GM12878 (cell line): ENCODE measurements at places on chromosomes 13 and 19.

DNA sequence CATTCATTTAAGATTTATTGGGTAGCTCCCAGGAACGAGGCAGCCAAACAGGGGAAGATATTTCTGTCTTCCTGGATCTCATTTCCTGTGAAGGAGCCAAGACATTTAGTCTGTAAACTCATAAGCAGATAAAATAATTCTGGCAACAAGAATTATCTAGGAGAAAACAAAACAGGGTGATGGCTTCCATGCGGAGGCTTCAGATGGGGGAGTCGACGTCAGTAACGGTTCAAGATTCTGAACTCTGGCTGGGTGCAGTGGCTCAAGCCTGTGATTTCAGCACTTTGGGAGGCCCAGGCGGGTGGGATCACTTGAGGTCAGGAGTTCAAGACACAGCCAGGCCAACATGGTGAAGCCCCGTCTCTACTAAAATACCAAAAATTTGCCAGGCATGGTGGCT, 1.3 kb downstream of the GNA15 start:
- no peak for DNase-seq

GRCh38 chr13:20165417-20166257, 4.8 kb upstream of the GJA3 start:
- DNase-seq, result no peak

DNA sequence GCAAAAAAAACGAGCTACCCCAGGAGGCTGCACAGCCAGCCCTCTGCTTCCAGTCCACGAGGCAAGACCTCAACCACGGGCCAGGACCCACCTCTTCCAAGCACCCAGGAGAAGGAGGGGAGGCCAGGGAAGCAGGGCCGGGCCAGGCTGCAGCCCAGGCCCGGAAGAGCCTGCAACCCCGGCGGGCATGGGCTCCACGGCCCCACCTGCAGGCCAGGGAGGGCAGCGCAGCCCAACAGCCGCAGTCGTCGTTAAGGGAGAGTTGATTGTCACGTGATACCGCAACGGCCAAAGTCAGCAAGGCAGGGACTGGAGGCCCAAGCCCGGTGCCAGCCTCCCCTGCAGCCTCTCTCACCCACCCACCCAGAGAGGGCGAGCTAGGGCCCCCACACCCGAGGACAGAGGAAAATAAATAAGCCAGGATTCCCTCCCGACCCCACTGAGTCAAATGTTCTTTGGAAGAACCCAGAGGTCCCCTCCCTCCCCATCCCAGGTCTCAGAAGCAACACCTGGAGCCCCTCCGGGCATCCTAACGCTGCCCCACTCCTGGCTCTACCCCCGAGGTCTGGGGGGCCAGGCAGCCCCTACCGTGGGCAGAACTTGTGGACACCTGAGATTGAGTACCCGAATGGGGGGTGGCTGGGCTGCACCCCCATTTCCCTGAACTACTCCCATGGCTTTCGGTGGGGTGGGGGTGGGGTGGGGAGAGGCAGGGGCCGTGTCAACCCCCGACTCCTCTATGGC, 5.2 kb upstream of the REXO1 start:
- peak; percentile 43 for DNase-seq

GRCh38 chr19:46056536-46056935, 15.7 kb upstream of the IGFL4 start:
- no peak for DNase-seq

- DNase-seq, result no peak
These were observed 3.0 kb downstream of the MARK4 start for GRCh38 chr19:45254044-45254531.

GRCh38 chr13:62356977-62357376, 941.3 kb upstream of the PCDH20 start:
- no peak for DNase-seq

GRCh38 chr19:46497773-46498172, 2.1 kb upstream of the PNMA8B start:
- no peak for DNase-seq

DNA sequence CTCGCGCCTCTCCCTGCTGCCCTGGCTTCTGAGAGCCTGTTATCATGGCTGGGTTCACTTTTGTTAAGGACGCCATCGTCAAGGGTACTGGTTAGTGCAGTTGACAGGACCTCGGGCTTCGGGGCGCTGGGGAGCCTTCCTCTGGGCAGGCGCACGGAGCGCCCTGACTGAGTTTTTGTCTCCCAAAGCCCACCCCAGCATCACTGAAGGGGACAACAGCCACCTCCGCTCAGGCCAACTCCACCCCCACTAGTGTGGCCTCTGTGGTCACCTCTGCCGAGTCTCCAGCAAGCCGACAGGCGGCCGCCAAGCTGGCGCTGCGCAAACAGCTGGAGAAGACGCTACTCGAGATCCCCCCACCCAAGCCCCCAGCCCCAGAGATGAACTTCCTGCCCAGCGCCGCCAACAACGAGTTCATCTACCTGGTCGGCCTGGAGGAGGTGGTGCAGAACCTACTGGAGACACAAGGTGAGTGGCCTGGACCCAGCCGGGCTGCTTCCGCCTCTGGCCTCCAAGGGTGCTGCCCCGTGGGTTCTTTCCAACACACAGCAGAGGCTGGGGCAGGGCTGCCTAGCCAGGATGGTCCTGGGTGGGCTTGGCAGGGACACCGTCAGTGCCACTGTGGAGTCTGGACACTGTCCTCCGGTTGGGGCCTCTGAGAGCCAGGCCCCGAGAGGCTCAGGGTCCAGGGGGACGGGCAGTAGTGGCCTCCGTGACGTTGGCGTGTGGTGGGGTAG, 16.9 kb downstream of the TSSK6 start:
- no peak for DNase-seq

GRCh38 chr19:31314156-31314555, 35.1 kb downstream of the TSHZ3 start:
- no peak for DNase-seq

DNA sequence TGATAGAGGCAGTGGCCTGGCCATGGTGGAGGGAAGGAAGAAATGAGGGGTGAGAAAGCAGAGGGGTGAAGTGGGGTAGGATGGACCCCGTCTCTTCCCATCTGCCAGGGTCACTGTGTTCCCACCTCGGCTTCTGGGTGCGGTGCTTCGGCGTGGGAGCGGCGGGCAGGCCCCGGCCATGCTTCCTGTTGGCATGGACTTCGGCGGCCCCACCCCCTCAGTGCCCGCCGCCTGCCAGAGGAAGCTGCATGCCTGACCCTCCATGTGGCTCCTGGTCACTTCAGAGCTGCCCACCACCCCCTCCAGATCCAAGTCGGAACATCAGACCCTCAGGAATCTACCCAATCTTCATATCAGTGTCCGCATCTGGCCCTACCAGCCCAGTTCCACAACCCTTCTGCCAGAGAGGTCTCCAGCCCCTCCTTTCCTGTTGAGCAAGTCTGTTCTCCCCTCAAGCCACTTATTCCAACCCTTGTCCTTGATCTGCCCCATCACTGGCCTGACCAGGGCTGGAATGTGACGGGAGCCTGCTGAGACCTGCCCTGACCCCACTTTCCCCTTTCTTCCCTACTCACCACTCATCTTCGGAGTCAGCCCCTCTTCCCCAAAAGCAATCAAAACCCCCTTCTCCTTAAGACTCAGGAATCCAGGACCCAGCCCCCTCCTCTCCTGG, 1.5 kb downstream of the KCNN4 start:
- DNase-seq, result no peak

- no peak for DNase-seq
These were observed 9.3 kb upstream of the SCN1B start for GRCh38 chr19:35021016-35021415.

- DNase-seq, result no peak
These were observed 172.4 kb downstream of the LACC1 start for GRCh38 chr13:44051918-44052675.

GRCh38 chr13:25692099-25692498, 320.3 kb downstream of the ATP8A2 start:
- DNase-seq, result no peak

- no peak for DNase-seq
These were observed 2.4 kb downstream of the THAP8 start for GRCh38 chr19:36051637-36052036.

- DNase-seq, result no peak
These were observed 1248.8 kb downstream of the UQCRFS1 start for GRCh38 chr19:27964185-27964584.
